ENCODE measurements at places on chromosomes 4 and X.

GRCh38 chr4:42654631-42655268 is 2.2 kb downstream of the ATP8A1 start:
- no peak for DNase-seq

DNA sequence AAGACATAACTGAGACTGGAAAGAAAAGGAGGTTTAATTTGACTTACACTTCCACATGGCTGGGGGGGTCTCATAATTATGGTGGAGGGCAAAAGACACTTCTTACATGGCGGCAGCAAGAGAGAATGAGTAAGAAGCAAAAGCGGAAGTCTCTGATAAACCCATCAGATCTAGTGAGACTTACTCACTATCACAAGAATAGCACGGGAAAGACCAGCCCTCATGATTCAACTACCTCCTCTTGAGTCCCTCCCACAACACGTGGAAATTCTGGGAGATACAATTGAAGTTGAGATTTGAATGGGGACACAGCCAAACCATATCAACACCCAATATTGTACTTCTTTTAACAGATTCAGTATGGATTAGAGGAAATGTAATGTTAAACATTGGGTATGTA is 646.6 kb downstream of the ANKRD50 start:
- DNase-seq, result no peak

DNA sequence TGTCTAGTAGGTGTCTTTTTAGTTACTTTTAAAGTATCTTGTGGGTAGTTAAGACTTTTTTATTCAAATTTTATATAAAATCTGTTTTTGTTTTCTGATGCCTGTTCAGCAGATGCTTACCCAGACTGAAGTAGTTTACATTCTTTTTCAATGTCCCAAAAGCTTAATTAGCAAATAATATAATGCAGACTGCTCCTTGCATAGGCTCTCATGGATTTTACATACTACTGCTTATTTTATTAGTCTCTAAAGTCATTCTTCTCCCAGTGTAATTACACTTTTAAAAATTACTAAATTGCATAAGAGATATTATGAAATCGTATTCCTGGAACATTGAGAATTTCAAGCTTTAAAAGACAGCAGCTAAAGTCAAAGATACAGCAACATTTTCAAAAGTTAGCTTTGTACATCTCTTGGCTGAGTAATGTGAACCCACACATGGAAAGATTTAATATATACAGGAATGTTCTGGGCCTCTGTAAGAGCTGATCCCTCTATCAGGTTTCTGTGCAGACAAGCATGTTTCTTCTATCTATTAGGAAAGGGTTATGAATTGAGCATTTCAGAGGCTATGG is 148.4 kb upstream of the SPRY1 start:
- peak; percentile 50 for DNase-seq

- DNase-seq, result no peak
Observed at GRCh38 chr4:6740347-6740746, 24.4 kb downstream of the BLOC1S4 start.

GRCh38 chr4:141132709-141133145 is 542 bp downstream of the RNF150 start:
- DNase-seq, result no peak

DNA sequence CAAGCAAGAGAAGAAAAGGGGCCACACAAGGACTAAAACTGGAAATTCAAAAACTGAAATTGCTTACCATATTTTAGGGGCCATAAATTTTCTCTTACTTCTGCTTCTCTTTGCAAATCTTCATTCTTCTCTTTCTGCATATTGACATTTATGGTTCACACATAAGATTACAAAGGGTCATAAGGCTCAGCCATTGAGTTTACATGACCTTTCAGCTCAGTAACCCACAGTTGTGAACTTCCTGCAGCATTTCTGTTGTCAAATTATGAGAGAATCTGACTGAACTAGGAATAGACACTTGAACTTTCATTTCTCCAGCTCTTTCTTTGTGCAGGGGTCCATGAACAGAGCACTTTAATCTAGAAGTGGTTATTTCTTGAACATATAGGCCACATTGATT is 434.8 kb upstream of the CT83 start:
- DNase-seq, result no peak

- no peak for DNase-seq
Observed at GRCh38 chr4:92305878-92306520, 2.2 kb downstream of the GRID2 start.

DNA sequence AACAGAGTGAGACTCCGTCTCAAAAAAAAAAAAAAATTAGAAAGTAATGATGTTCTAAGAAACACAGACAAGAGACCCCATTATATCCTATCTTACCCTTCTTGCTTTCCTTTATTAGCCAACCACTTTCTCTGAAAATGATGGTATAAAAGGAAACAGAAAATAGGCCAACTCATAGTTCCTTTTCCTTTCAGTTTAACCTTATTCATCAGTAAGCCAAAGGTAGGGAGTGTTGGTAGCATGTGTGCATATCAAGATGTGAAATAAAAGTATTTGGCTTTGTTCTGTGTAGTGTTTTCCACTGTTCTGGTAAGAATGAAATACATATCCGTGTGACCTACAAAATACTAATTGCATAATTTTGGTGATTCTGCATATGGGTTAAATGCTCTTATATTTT is 266.6 kb downstream of the ZNF674 start:
- DNase-seq, result no peak

DNA sequence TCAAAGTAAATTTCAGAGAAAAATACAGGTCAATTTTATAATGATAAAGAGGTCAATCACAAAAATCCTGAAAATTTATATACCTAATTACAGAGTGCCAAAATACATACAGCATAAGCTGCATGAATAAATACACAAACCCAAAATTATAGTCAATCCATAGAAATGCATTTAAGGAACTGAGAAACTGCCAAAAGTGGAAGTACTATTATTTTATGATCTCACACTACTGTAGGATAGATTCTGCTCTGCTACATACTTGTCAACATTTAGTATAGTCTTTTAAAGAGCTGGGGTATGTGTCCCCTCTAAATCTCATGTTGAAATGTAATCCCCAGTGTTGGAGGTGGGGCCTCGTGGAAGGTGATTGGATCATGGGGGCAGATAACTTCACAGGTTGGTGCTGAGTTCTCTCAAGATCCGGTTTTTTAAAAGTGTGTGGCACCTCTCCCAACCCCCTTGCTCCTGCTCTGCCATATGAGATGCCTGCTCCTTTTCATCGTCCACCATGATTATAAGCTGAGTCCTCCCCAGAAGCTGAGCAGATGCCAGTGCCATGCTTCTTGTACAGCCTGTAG is 31.8 kb downstream of the CHIC2 start:
- no peak for DNase-seq

DNA sequence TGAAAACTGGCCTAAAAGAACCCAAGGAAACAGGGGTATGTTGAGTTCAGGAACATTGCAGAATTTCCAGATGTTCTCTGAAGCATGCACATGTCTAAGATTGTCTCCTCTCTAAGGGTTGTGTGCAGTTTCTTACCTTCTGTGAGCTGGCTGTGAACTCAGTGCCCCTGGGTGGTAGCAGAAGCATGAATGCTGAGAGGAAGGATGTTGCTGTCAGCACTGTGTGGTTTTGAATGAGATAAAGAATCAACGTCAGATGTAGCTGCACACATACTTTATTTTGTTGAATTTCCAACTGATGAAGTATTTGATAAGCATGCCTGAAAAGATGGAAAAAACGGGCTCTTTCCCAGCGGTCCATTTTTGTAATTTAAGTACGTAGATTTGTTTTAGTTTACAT is 23.8 kb upstream of the CD38 start:
- no peak for DNase-seq

DNA sequence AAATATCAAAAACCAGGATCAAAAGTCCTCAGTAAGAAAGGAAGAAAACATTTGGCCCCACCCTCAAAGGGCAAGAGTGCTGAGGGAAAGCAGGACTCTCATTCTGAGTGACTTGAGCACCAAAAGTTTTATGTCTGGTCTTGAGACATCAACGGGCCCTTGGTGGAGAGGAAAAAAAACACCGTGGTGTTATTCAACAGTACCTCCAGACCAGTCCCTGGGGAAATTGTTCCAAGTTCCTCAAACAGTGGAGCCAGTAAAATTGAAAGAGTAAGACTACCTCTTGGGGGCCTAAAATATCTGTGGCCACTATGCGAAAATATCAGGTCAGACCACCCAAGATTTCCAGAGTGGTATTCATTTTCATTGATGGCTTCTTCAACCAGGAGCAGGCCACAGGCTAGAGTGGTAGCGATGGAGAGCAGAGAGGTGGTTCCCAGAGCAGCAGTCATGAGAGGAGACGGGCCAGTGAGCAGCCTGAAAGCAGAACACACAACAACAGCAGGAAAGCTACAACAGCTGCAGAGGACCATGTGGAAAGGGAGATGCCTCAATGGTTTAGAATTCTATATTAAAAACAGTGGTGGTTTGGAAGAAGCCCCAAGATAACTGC is 63.7 kb upstream of the RPL34 start:
- DNase-seq, result no peak

GRCh38 chrX:102784550-102784949 is 64.0 kb downstream of the GPRASP3 start:
- no peak for DNase-seq

Measured in putamen (tissue), 1 donor.